ENCODE measurements at places on chromosomes 16 and 17. TPM values are rescaled to one million over a fixed set of nuclear protein-coding genes. Genes with fewer than 3 reads are reported as not detected.

Gene CCT6B
- total RNA-seq, result 2.6 TPM

Gene OTOP3
- total RNA-seq, result not detected

Gene RBL2
- 37.6 TPM for total RNA-seq

Gene CMTM2
- not detected for total RNA-seq

Gene POLG2
- total RNA-seq, result 10.4 TPM

Gene NPIPA8
- 0.40 TPM for total RNA-seq

Gene RUNDC3A
- 0.13 TPM for total RNA-seq

Gene CDH5
- 16.1 TPM for total RNA-seq

Gene KRTAP4-4
- not detected for total RNA-seq

Gene C17orf113
- 0.26 TPM for total RNA-seq

Gene KRT9
- not detected for total RNA-seq

Gene SLC52A1
- not detected for total RNA-seq
